WTC11 (cell line): ENCODE measurements at places on chromosomes 7 and 10.

DNA sequence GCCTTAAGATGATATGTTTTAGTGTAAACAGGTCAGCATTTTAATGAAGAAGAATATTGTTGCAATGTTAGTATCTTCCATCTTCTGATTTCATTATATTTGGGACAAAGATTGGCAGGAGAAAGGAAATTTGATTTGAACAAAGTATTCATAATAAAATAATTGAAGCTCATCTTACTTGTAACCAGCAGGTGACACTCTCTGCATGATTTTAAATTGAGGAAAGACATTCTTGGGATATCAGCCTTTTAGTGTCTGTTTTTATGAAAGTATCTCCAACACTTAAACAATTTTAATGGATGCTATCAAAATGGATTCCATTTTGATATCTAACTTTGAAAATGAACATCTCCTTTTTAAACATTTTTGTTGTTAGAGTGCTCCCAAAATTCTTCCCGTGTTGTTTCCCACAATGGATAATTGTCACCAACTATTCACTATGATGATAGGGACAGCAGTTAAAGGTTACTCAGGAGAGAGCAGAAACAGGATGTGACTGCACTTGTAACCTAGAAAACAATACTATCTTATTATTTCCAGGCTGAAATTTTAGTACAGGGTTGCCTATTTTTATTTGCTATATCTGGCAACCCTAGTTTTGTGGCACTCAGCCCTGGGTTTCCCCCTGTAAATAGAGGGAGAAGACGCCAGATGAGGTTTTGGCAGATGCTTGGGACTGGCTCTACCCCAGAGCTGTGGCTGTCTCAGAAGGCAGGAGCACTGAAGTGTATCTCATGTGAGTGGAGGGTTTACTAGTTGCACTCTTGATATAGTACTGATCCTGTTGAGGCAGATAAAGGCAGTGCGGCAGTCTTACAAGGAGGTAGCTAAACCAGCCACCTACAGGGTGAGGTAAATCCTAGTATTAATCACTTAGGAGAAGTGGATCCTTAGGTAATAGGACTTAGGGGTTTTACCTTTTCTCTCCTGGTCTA is 31.0 kb upstream of the ABCB4 start:
- no peak for DNase-seq

- no peak for DNase-seq
Measured at GRCh38 chr7:95066737-95067530, 159.5 kb downstream of the PPP1R9A start.

DNA sequence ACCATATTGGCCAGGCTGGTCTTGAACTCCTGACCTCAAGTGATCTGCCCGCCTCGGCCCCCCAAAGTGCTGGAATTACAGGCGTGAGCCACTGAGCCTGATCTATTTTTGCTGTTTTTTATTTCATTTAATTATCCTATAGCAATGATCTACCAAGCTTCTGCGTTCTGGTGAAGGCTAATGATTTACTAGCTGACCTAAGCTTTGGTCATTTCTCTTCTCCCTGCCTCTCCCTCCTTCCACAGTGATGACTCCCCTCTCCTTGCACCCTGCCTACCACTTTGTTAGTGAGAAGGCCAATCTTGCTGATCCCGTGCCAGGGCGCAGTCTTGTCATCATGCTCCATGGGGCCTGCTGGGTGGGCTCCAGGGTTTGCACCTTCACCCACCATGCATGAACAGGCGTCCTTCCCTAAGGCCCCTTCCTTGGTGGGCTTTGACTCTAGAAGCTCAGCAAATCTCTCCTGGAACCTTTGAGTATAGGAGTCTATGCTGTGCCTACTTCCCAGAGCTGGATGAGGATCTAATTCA is 11.9 kb upstream of the ZCCHC24 start:
- no peak for DNase-seq

DNA sequence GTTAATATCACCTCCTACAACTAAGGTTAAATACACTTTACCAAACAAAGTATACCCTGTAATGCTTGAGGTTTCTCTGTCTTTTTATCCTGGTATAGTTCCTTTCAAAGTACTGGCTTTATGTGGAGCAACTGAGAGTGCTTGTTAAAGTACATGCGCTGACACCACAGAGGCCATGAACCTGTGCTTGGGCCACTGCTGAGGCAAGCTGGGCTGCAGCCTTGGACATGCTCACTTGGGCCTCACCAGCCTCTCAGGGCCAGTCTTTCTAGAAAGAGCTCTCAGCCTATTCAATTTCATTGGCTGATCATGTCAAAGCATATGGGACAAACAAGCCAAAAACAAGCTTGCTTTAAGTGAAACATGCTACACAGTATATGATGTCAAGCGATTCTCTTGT is 126.1 kb upstream of the DNAJB12 start:
- DNase-seq, result no peak

- no peak for DNase-seq
Measured at GRCh38 chr10:10120671-10121070, 897.0 kb upstream of the CELF2 start.
